Sigmoid colon (tissue), 7 donors: ENCODE measurements at places on chromosomes 11 and 22. TPM values are rescaled to one million over a fixed set of nuclear protein-coding genes. Genes with fewer than 3 reads are reported as not detected.

APOA4 gene
- total RNA-seq: not detected

DNA sequence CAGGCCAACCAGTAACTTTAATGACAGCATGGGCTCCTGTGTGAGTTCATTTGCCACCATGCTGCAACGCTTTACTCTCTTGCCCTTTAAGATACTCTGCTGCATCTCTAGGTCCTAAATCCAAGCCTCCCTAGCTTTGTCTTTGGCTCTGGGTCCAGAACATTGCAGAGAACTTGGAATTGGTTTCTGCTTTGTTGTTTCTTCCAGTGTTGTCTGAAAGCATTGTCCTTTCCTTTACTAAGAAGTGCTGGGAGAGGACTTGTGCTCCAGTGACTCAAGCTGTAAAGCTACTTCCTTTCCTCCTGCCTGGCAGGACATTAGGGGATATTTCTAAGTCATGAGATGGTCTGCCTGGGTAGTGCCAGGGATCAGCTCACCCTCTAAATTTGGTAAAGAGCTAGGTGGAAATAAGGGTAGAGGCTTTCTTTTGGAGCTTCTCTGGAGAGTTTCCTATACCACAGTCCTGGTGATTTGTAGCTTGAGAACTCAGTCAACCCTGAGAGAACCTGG is 202.5 kb upstream of the CADM1 start:
- H3K27me3 ChIP-seq: no peaks in the 10 kb centered on the region
- H3K4me1 ChIP-seq: peaks cover 11% of the 10 kb centered on the region
- peak; percentile 10 for DNase-seq
- H3K36me3 ChIP-seq: no peaks in the 10 kb centered on the region
- no peak overlapping the region for H3K4me3 ChIP-seq
- peak overlapping the region; percentile 44 for H3K27ac ChIP-seq

GRCh38 chr11:4191031-4191571 is 96.5 kb downstream of the RRM1 start:
- peak overlapping the region; percentile 67 for H3K27ac ChIP-seq
- peaks cover 14% of the 10 kb centered on the region for H3K4me1 ChIP-seq
- H3K27me3 ChIP-seq: no peaks in the 10 kb centered on the region

GRCh38 chr22:49218142-49218541 is 609.5 kb downstream of the BRD1 start:
- no peak overlapping the region for H3K4me3 ChIP-seq
- DNase-seq: peak; percentile 13
- H3K27me3 ChIP-seq: no peaks in the 10 kb centered on the region
- no peak overlapping the region for H3K27ac ChIP-seq
- no peaks in the 10 kb centered on the region for H3K36me3 ChIP-seq

RFPL1 gene
- total RNA-seq: not detected

MISFA gene
- not detected for total RNA-seq
